ENCODE measurements at places on chromosomes 2 and 18.

GRCh38 chr2:138718405-138718804 is 61.8 kb downstream of the NXPH2 start:
- no peak for DNase-seq

- DNase-seq, result no peak
These were observed 50.9 kb downstream of the CACNB4 start for GRCh38 chr2:152047824-152048471.

DNA sequence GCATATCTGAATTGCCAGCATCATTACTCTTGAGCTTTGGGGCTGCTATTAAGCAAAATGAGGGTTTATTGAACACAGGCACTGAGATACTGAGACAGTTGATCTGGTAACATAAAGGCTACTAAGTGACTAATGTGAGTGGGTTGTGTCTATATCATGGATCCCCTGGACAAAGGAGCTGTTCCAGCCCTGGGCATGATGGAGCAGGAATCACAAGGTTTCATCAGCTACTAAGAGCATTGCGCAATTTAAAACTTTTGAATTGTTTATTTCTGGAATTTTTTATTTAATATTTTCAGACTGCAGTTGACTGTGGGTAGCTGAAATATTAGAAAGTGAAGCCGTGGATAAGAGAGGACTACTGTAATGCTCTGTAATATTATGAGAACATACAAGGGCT is 73.5 kb downstream of the MGAT5 start:
- no peak for DNase-seq

GRCh38 chr2:24404491-24404921 is 44.2 kb upstream of the ITSN2 start:
- no peak for DNase-seq

DNA sequence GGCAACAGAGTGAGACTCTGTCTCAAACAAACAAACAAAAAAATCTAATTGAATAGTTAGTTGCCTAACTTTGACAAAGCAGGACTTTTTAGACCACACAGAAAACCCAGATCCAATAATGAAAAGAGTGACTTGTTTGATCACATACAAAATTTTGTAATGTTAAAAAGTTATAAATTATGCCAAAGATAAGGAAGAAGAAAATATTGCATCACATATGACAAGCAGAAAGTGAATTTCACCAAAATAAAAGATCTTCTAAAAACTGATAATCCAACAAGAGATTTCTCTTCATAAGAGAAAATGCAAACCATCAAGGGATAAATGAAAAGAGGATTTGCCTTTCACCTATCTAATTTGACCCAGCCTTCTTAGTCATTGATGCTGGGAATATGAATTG is 2.8 kb upstream of the RMP24 start:
- DNase-seq, result no peak

DNA sequence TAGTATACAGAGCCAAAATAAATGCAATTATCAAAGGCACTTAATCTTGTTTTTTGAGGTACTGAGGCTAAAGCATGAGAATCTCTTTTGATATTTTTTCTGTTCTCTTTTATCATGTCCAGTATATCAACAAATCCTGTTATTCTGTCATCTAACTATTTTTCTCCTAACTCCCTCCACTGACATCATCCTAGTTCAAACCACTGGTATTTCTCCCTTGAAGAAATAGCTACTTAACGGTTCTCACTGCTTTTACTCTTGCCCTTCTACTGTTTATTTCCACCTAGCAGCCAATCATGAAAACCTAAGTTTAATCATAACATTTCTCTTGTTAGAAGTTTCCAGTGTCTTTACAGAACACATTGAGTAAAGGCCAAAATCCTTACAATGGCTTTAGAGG is 317.6 kb downstream of the GPD2 start:
- DNase-seq, result no peak

DNA sequence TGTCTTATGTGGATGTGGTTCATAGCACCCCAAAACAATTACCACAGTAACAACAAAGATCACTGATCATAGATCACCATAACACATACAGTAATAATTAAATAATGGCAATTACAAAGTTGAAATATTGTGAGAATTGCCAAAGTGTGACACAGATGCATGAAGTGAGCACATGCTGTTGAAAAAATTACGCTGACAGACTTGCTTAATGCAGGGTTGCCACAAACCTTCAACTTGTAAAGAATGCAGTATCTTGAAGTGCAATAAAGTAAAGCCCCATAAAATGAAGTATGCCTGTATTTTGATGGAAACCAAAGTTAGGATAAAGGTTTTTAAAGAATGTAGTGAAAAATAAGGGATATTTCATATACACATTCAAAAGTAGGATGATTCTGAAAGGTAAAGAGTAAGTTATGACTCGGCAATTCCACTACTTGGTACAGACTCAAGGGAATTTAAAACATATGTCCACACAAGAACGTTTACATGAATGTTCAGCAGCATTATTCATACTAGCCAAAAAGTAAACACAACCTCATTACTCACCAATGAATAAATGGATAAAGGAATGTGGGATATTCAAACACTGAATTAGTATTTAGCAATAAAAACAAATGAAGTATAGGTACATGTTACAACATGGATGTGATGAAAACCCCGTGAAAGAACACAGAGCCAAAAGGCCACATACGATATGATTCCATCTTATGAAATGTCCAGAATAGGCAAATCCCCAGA is 61.6 kb downstream of the SCN9A start:
- no peak for DNase-seq

GRCh38 chr2:217220228-217221013 is 360.6 kb upstream of the TNP1 start:
- peak; percentile 45 for DNase-seq

DNA sequence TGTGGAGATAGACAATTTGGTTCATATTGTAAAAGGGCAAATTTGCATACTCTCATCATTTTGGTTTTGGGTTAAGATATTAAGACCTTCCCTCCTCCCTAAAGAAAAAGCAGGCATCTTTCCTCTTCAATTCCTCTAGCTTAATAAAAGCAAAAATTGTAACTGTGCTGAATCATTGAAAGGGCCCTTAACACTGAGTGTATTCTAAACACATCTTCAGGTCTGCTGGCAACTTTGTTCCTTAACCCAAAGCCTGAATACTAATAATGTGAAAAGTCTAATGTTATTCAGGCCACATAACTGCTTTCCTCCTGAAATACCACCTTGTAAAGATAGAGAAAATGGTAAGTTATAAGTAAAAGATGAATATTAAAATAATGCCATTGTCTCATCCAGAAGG is 1200.5 kb upstream of the FAM98A start:
- no peak for DNase-seq

DNA sequence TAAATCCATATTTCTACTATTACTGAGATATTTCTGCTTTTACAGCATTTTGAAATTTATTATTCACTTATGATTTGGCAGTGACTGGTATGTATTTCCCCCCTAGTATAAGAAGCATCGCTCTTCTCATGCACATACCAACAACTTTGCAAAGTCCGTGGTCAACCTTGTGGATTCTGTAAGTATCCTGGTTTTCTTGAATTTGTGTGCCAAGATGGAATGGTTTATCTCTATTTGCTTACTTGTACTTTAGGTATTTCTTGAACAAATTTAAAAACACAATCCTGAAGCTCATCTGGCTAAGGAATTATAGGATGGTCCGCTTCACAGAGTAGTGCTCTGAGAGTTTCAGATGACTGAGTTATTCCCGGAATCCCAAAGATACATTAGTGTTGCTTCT is 85.0 kb upstream of the FAM237A start:
- no peak for DNase-seq

- no peak for DNase-seq
These were observed 23.3 kb downstream of the MAPRE3 start for GRCh38 chr2:26993768-26994167.

DNA sequence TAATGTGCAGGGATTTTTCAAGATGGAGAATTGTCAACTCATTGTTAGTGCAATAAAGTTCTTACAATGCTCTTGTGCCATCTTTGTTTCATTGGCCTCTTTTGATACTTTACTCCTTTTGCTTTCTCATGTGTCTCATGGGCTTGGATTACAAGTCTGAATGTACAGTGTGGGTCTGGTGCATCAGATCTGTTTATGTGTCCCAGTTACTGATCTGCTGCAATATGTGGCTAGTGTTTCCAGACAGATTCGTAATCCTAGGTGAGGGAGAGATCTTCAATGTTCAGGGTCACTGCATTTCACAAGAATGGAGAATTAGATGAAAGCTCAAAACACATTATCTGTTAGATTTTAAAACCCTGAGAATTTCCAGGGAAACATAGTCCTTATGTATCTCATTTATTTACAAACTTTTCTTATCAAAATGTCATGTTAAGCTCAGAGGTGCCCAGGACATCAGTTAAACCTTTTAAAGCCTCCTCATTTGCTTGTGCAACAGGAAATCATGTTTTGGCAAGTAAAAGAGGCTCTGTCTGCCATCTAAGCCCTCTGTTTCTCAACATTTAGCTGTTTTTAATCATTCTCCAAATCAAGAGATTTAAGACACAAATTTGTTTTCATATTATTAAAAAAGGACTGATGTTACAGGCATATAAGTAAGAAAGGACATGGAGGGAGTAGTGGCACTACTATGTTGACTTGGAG is 108.1 kb downstream of the NUP35 start:
- no peak for DNase-seq

DNA sequence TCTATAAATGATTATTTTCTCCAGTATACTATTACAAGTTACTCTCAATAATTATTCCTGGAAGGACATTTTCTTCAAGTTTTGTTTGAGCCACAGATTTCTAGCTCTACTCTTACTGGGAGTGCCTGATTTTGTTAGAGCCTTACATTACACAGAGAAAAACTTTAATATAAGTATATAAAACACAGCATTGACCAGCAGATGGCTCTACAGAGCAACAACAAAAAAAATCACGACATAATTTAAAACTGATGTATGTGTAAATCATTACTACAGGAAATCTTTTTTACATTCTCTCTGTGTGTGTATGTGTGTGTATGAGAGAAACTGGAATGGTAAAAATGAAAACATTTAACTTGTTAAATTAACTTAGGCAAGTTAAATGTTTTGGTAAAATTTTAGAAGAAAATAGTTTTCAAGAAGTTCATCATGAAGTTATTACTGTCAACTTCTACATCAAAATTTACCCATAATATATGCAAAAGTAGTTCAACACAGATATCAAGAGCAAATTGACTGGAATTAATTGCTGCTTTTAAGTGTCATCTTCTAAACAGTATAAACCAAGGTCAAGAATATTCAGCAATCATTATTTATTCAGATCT is 103.3 kb downstream of the MDH1 start:
- DNase-seq, result peak; percentile 24

DNA sequence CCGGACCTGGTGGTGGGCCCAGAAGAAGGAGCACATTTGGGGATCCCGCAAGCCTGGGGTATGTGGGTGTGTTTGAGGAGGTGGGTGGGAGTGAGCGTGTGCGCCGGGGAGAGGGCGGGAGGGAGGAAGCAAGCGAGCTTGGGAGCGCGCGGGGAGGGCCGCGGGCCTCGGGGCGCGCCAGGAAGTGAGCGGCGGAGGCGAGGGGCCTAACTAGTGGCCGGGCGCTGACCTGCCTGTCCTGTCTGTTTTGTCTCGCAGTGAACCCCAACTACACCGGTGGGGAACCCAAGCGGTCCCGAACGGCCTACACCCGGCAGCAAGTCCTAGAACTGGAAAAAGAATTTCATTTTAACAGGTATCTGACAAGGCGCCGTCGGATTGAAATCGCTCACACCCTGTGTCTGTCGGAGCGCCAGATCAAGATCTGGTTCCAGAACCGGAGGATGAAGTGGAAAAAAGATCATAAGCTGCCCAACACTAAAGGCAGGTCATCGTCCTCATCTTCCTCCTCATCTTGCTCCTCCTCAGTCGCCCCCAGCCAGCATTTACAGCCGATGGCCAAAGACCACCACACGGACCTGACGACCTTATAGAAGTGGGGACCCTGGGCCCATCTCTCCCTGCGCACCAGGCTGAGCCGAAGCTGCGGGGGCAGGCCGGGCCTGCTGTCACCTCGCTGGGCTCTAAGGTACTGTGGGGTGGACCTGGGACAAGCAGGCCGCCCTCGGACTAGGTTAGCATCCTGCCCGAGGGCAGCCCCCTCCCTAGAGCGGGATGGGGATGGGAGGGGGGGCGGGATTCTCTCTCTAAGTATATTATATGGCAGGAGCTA is 1.2 kb downstream of the HOXD4 start:
- DNase-seq, result no peak

- peak; percentile 63 for DNase-seq
These were observed 380.4 kb downstream of the TNS1 start for GRCh38 chr2:217622205-217623060.

DNA sequence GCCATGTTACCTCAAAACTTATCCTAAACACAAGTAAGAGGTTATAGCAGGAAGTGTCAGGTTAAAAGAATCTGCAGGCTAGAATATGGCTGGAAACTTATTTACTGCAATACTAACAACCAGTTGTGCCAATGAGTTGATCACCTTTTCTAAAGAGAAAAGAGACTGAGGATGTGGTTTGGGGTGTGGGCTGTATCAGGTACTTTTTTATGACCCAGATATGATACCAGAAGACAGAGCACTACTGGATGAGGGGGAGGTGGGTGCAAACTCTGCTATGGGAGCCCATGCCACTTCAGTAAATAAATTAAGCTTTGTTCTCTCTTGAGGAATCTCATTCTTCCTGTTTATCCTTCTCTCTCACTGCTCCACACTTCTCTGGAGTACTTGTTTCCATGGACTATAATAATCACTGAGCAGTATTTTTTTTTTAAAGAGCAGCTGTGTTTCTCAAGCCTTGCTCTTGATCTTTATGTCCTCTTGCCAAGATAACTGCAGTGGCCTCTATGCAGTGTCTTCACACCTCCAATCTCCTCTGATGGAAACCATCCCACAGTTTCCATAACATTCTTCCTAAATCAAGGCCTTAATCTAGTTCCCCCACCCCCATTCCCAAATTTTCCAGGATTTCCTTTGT is 51.2 kb upstream of the NOSTRIN start:
- no peak for DNase-seq

DNA sequence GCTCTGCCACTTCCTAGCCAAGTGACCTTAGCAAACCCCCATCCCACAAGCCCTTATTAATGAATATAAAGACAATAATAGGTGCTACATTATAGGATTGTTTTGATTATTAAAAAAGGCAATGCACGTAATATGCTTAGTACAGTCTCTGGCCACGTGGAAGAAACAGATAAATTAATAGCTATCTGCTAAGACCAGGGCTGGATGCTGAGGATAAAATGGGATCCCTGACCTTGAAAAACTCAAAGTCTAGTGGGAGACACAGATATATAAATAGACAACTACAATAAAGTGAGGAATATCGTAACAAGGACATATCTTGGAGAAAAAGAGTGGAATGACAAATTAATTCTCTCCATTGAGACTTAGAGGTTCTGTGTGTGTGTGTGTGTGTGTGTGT is 29.9 kb upstream of the PARD3B start:
- no peak for DNase-seq

DNA sequence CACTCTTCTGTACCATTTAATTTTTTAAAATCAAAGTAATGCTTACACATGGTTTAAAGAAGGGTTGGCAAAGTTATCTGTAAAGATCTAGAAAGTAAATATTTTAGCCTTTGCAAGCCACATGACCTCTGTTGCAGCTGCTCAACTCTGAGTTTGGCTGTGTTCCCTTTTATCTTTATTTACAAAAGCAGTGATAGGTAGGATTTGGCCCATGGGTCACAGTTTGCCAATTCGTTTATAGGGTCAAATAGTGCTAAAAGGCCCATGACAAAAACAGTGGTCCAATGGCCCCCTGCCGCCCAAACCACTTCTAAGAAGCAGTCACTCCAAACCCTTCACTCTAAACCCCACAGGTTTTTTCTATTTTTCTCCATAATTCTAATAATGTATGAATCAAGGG is 124.8 kb downstream of the PARD3B start:
- DNase-seq, result no peak

GRCh38 chr2:223203971-223204929 is 152.3 kb downstream of the KCNE4 start:
- DNase-seq, result no peak

Measured in smooth muscle cell of the brain vasculature (primary cell).